ENCODE measurements at places on chromosomes 6 and 20.
A peak's percentile ranks its signal among the peaks of the same experiment; 100 is the strongest.

GRCh38 chr20:59123011-59123677 lies 40.5 kb upstream of the ZNF831 start:
- no peak for DNase-seq

DNA sequence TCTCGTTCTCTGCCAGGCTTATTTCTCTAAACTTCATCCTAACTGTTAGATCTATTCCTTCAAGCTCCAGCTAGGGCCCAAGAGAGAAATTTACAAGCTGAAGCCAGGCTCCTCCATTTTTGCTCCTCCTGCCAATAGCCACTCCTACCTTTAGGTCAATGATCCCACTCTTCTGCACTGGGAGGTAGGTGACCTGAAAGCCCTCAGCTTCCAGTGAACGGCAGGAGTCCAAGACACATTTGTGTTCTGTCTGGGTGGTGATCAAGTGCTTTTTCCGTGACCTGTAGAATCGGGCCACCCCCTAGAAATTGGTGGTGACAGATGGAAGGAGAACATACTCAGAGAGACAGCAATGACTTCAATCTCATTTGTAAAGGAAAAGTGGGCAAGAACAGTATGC lies 8.9 kb downstream of the NFS1 start:
- DNase-seq = no peak

DNA sequence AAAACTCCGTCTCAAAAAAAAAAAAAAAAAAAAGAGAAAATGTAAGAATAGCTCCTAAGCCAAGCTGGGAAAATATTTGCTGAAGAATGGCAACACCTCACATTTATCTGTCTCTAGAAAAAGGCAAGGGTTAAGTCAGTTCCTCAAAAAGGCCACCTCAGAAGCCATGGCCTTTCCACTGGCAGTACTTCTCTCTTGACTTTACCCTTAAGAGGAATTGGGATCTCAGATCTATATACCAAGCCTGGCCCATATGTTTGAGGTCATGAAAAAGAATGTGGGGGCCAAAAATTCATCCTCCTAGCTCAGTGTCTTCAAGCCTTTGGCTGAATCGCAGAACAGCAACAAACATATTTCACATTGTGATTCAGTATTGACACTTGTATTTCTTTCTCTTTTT lies 10.9 kb upstream of the NCOA3 start:
- DNase-seq = no peak

DNA sequence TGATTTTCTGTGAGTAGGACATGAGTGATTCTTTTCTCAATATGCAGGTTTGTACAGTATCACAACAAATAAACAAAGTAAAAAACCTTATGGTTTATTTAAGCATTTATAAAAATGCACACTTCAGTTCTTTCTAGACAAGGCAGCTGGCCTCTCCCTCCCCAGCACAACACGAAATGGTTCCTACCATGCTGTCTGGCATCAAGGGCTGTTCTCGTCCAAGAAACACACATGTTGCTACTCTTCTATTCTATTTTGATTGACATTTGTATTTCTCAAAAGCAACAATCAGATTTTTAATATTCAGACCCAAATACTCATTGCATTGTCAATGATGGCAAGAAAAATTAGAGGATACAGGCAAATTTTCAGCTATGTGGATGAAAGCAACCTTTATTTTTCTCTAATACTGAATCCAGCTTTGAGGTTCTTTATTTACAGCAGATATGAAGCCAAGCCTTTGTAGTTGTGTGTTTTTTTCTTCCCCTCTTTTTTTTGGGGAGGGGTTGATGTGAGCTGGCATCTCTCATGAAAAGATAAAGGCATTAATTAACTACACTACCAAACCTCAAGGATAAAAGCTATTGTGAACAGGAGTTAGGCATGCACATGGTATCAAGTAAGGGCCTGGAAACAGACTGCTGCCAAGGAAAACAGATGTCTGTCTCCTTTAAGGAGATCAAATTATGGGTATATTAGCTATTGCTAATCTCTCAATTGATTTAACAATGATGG lies 96.4 kb upstream of the PREP start:
- DNase-seq = no peak

DNA sequence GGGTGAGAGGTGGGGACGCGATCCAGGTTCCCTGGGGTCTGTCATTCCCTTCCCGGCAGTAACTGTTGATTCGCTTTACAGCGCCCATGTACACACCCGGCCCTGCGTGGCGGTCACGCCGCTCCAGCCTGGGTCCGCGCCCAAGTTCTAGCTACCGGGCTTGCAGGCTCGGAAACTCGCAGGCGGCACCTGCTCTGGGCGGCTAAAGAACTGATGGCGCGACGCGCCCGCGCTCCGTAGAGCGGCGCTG lies 1.4 kb upstream of the POU3F2 start:
- DNase-seq = peak; percentile 51

- DNase-seq = no peak
Measured at GRCh38 chr6:82017288-82017687, 230.3 kb downstream of the IBTK start.

DNA sequence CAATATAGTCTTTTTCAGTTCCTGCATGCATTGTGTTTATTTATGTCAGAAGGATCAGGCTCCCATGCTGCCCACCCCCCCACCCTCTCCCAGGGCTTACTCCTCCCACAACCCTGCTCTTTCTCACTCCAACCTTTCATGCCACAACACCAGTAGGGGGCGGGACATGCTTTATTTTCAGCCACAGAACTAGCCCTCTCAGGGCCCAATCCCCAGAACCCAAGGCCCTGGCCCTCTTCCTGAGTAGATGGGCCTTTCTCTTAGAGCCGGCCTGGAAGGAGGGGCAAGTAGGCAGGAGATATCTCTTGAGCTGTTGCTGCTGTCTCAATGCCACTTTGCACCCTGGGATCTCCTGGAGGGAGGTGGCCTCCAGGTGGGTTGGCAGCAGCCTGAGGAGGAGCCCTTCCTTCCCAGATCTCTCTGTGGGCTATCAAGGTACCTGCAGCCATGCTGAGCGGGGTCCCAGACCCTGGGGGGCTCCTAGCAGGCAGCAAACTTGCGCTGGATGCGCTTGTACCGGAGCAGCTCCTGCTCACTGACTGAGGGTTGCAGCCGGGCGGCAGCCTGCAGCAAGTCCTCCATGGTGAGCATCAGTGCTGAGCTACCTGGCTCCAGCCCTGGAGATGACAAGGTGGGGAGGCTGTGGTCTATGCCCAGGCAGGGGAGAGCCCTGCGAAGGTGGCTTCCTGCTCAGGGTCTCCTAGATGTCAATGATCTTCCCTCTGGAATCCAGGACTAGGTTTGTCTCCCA lies 3.5 kb downstream of the GNMT start:
- no peak for DNase-seq

All from NCI-H1436 (cell line).